ENCODE measurements at places on chromosomes 13 and 19.

GRCh38 chr19:56120371-56121179 lies 520 bp downstream of the ZNF787 start:
- DNase-seq = peak; percentile 67

GRCh38 chr13:114146629-114147028 lies 14.2 kb upstream of the RASA3 start:
- peak; percentile 18 for DNase-seq

DNA sequence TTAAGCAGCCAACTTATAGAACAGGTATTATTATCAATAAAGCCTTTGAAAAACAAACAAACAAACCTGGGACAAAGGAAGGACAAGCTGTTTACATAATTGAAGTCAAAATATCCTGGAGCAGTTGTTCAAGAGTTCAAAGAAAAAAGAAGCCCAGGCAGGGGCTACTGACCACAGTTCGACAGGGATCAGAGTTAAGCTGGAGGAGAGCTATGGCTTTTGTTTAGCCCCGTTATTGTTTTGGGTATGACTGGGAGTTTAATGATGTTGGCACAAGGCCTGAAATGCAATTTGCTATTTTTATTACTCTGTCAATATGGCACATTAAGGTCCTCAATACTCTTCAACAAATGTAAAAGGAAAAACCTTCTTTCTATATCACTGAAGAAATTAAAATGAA lies 624.4 kb upstream of the KLHL1 start:
- DNase-seq = no peak

DNA sequence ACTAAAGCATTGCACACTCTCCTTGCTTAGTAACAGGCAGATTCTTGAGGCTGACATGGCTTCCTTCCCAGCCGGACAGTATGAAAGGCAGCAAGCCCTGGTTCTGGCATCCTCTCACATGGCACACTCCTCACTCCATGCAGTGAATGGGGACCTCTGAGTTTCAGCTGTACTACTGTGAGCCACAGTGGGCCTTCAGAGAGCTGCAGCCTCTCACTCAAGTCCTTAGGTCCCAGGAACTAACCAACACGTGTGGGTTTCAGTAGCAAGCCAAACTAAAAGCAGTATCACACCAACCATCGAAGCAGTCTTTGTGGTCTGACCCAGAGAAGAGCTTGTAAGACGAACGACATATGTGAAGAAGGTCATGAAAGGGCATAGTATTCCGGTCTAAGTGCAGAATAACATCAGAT lies 128.2 kb downstream of the TBC1D4 start:
- DNase-seq = no peak

GRCh38 chr13:36147330-36147729 lies 16.1 kb upstream of the DCLK1 start:
- DNase-seq = no peak

DNA sequence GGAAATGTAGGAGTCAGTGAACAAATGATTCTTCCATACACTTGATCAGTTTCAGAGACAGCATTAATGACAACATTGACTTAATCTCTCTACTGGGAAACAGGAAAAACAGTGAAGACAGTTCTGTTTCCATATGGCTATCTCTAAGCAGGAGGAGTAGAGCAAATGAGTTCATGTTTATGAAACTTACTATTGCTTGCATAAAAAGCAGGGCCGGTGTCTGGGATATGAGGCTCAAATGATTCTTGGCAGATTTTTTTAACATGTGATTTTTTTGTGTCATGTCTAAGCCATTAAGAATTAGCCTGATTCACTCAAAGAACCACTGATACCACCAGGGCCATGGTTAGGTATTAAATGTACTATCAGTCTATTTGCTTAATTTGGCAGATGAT lies 141.9 kb downstream of the SLC7A1 start:
- no peak for DNase-seq

DNA sequence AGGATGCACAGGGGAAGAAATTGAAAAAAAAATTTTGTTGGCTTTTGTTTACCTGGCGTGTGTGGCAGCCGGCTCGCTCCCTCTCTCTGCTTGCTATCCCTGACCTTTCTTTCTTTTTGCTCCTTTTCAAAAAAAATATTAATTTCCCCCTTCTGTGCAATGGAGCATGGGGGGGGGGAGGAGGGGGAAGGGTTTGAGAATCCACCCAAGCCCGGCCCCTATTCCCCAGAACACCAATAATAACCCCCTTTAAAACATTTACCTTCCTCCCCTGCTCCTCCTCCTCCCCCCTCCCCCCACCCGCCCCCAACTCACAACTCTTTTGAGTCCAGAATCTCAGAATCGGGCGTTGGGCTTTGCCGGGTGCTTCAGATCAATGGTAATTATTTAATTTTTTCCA lies 28.4 kb downstream of the NFIX start:
- no peak for DNase-seq

- no peak for DNase-seq
Observed at GRCh38 chr13:45851171-45851921, at the start of gene SIAH3. Gene SIAH3 (minus strand): TSS chr13:45851753. CDS start chr13:45851629, 124 bp downstream.

- peak; percentile 93 for DNase-seq
Observed at GRCh38 chr19:38402967-38403674, at the start of gene FAM98C. Gene FAM98C (plus strand): TSS chr19:38403093. CDS start chr19:38403154, 61 bp downstream.

- no peak for DNase-seq
Observed at GRCh38 chr13:51782026-51782710, 21.8 kb downstream of the DHRS12 start.

- DNase-seq = no peak
Observed at GRCh38 chr13:26604784-26605545, 47.5 kb downstream of the WASF3 start.

GRCh38 chr19:48405850-48406249 lies 12.4 kb downstream of the GRIN2D start:
- DNase-seq = no peak

- no peak for DNase-seq
Observed at GRCh38 chr19:5155586-5156210, 184.9 kb downstream of the PTPRS start.

GRCh38 chr19:5593343-5594255 lies 25.8 kb upstream of the TINCR start:
- no peak for DNase-seq
